ENCODE measurements at places on chromosomes 16 and 17. TPM values are rescaled to one million over a fixed set of nuclear protein-coding genes. Genes with fewer than 3 reads are reported as not detected.

The SOCS1 gene
- 2.4 TPM for total RNA-seq

The NUBP1 gene
- total RNA-seq = 42.4 TPM

The EMP2 gene
- total RNA-seq = 17.9 TPM

The NME1 gene
- total RNA-seq = 35.1 TPM

The MYH3 gene
- total RNA-seq = 3.5 TPM

The COX6A2 gene
- total RNA-seq = not detected

The SLC4A1 gene
- 0.78 TPM for total RNA-seq

The SMIM5 gene
- total RNA-seq = 11.7 TPM

The SLX4 gene
- total RNA-seq = 4.7 TPM

The HAP1 gene
- 0.94 TPM for total RNA-seq

The PDF gene
- 49.7 TPM for total RNA-seq

The MYH11 gene
- total RNA-seq = 20.3 TPM

The KRTAP1-4 gene
- total RNA-seq = not detected

The HERPUD1 gene
- 659 TPM for total RNA-seq

The FOXC2 gene
- 2.2 TPM for total RNA-seq

The KIF22 gene
- total RNA-seq = 38.4 TPM

The CTNS gene
- total RNA-seq = 21.4 TPM

The TBC1D3I gene
- 0.54 TPM for total RNA-seq

The KRTAP16-1 gene
- not detected for total RNA-seq

The NLRC3 gene
- total RNA-seq = 1.3 TPM

The ABCC3 gene
- total RNA-seq = 189 TPM

The MARVELD3 gene
- 7.7 TPM for total RNA-seq

The BCO1 gene
- not detected for total RNA-seq

The ADAD2 gene
- 0.78 TPM for total RNA-seq

The SETD6 gene
- 37.3 TPM for total RNA-seq

The CENPT gene
- total RNA-seq = 34.8 TPM

Measured in thyroid gland (tissue), 4 donors.